ENCODE measurements at places on chromosomes 4 and X.

- DNase-seq = no peak
These were observed at the start of gene TCEAL3 for GRCh38 chrX:103607364-103608305. TCEAL3 (plus strand) TSS chrX:103607963; CDS start chrX:103609065, 1,102 bp downstream.

DNA sequence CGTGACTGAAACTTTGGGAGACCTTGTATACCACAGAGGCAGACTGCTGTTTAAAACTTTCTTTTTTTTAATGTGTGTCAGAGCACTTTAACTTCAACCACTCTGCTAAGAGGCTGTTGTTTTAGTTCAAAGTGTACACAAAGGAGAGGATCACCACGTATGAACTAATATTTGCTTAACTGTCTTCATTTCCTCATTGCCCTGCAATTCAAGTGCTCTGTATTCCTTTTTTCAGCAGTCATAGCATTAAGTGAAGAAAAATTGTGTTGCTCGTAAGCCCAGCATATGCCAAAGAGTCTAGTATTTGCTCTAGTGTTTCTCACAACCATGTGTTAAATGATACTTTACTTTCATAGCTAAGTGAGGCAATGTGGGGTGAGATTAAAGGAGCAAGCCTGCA, 63.0 kb upstream of the HHIP start:
- no peak for DNase-seq

DNA sequence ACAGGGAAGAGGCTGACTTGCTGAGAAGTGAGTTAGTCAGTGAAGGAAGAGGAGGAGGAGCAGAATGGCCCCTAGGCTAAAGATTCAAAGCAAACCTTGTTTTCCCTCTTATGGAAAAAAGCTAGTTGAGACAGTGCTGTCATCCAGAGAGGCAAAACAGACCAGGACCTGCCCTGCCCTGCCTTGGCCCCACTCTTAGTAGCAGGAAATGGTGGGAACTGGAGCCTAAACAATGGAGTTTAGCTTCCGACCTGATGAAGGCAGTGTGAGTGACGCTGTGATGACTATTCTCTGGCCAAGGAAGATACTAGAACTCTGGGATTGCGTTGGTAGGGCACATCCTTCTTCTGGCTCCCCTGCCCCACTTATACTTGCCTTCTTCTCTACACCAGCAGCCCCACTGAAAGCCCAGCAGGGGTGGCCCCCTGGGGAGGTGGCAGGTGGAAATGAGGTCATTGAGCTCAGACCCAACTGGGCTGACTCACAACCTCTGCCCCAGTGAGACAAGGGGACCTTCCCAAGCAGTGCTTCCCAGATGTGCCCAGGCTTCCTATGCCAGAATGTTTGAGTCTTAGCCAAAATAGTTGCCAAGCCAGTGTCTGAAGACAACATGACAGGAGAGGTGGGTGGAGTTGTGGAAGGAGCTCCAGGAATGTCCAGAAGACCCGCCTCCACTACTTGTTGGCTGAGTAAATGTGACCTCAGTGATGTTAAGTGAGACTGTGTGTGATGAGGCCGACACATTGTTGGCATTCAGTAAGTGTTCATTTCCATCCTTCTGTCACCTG, 38.8 kb downstream of the MSN start:
- no peak for DNase-seq

DNA sequence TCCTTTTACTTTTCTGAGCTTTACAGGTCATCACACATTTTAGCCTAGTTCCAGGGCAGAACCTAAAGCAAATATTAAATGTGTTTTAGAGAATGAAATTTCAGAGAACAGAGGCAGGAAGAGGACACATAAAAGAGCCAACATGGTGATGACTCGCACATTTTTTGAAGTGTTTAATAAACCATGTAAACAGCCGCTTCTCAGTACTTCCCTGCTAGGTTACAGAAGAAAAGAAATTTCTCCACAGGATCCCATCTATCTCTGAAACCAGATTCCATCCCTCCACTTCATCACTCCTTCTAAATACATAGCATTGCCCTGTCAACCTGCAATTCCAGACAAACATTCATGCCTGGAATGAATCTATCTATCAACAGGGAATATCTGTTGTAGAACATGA, 949.5 kb upstream of the PCDH7 start:
- no peak for DNase-seq

DNA sequence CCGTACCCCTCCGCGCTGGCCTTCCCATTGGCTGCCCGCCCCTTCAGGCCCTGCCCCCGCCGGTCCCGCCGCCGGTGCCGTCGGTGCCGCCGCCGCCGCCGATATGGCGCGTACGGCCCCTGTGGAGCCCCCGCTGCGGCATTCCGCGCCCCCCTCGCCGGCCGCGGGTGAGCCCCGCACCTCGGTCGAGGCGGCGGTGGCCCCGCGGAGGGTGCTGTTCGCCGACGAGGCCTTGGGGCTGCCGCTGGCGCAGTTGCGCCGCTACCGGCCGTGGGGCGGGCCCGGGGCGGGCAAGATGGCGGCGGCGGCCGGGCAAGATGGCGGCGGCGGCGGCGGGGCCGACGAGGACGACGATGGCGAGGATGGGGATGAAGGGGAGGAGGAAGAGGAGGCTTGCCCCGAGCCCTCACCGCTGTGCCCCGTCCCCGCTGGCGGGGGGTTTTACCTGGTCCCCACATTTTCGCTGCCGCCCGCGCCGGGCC, at the start of gene PPP1R3F:
Gene PPP1R3F (plus strand): TSS at position 27 of the 482 bp plus-strand sequence. CDS start 77 bp downstream, at position 104.
- DNase-seq = no peak

- DNase-seq = no peak
These were observed 79.1 kb downstream of the CLCN4 start for GRCh38 chrX:10235851-10236250.

GRCh38 chr4:121597346-121597934, 99.3 kb downstream of the ANXA5 start:
- no peak for DNase-seq

- peak; percentile 22 for DNase-seq
These were observed 29.0 kb downstream of the REELD1 start for GRCh38 chr4:146243141-146243882.

DNA sequence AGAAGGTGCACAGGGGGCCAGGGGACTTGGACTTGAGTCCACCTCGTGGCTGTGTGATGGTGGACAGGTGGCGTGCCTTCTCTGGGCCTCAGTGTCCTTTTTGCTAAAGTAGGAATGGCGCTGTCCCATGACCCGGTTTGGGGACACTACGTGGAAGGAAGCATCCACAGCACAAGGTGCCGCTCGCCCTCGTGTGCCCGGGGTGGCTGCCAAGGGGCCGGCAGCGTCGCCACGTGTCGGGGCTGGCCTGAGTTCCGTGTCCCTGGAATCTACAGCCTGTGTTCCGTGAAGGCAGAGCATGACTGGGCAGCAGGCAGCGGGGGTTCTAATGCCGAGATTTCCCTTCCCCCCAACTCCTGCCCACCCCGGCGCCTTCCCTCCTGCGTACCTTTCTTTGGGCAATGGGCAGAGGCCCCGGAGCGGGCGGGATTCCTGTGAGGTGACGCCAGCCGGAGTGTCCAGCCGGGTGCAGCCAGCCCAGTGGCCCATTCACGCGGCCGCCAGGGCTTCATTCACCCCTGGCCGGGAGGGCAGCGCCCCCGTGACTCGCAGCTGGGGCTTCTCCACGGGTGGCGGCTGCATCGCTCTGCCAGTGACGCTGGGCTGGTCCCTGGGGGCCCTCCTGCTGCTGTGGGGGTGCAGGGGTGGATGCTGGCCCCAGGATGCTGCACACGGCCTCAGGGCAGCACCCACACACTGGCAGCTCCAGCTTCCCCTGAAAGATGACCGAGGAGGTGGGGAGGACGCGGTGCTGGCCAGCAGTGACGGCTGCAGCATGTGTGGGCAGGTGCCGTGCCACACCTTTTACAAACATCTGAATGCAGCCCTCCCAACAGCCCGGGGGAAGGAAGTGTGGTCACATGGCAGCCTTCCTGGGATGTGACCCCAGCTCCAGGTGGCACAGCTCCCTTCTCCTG, 21.2 kb downstream of the DOK7 start:
- no peak for DNase-seq

DNA sequence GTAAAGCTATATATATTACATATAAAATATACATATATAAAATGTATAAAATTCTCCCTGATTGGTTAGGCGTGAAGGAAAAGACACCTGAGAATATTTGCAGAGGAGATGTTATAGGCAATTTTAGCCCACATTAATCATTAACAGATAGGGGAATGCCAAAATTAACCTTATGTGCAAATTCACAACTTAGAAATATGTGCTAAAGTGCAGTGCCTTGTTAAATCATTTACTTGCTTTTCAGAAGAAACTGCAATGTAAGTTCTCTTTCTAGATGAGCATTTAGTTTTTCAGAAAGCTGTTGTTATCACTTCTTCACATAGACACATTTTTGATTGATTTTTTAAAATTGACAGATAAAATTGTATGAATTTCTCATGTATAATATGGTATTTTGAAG, 5.6 kb downstream of the TASL start:
- no peak for DNase-seq

DNA sequence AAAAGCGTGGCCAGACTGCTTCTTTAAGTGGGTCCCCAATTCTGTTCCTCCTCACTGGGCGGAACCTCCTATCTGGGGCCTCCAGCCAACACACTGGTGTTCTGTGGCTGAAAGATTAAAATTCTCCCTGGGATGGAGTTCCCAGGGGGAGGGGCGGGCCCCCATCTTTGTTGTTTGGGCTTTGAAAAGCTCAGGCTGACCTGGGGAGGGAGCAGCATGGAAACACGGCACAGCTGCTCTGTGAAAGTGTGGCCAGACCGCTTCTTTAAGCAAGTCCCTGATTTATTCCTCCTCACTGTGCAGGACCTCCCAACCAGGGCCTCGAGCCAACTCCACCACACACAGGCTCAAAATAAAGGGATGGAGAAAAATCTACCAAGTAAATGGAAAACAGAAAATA, 219.5 kb downstream of the TMEM47 start:
- DNase-seq = no peak

GRCh38 chrX:134604701-134605311, 53.5 kb downstream of the PLAC1 start:
- DNase-seq = no peak

- DNase-seq = no peak
These were observed 45.5 kb downstream of the SRPX start for GRCh38 chrX:38175139-38175538.

Data from activated CD4-positive, CD25-positive, alpha-beta regulatory T cell treated with anti-CD3 and anti-CD28 coated beads, Interleukin-2, amount 50 U/mL, for 16 hours (primary cell).